ENCODE measurements at places on chromosomes 11 and 22. TPM values are rescaled to one million over a fixed set of nuclear protein-coding genes. Genes with fewer than 3 reads are reported as not detected.
A peak's percentile ranks its signal among the peaks of the same experiment; 100 is the strongest.

GRCh38 chr11:59807047-59807610 lies 3.4 kb downstream of the MRPL16 start:
- no peak for DNase-seq

GRCh38 chr11:34928960-34929680 lies 12.7 kb downstream of the PDHX start:
- peak; percentile 34 for DNase-seq

- DNase-seq = no peak
Observed at GRCh38 chr11:38302564-38302963, 1704.5 kb upstream of the RAG2 start.

DNA sequence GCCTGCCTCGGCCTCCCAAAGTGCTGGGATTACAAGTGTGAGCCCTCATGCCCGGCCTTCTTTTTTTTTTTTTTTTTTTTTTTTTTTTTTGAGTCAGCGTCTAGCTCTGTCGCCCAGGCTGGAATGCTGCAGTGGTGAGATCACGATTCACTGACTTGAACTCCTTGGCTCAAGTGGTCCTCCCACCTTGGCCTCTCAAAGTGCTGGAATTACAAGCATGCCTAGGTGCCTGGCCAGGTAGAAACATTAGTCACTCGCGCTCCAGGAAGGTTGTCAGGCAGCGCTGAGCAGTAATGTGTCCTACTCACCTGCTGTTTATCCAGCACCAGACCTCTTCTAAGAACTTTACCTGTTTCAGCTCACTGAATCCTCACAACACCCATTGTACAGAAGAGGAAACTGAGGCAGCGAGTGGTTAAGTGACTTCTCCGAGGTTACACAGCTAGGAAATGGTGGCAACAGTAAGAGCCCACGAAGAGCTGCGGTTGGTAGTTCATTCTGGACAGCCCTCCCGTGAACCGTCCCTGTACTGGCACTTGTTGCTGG lies 496 bp upstream of the CST6 start:
- peak; percentile 55 for DNase-seq

- no peak for DNase-seq
Observed at GRCh38 chr11:21895686-21896085, 297.2 kb upstream of the ANO5 start.

- DNase-seq = peak; percentile 22
Observed at GRCh38 chr22:17120281-17120680, 879 bp downstream of the TMEM121B start.

DNA sequence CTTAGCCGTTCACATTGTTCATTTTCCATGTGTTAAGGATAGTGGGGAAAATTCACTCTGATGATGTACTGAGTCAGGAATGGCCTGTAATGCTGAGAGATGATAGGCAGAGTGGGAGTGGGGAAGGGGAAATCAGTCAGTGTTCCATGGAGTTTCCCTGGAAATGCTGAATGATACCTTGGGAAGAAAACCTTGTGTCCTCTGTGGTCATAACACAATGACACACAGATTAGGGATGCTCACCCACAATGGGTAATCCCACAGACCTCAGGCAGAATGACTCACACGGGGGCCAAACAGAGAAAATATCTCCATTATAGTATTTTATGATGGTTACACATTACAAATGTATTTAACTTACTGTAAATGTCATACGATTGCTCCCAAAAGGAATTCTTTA lies 118.0 kb downstream of the SNX19 start:
- peak; percentile 75 for DNase-seq

GRCh38 chr11:60610702-60611101 lies 88.7 kb upstream of the MS4A8 start:
- no peak for DNase-seq

- no peak for DNase-seq
Observed at GRCh38 chr11:130219148-130219547, 59.6 kb downstream of the ST14 start.

Gene KRTAP5-9
- total RNA-seq = not detected

Gene ACTN3
- total RNA-seq = not detected

Gene ARHGAP20
- 20.0 TPM for total RNA-seq
